ENCODE measurements at places on chromosomes 5 and 9.

DNA sequence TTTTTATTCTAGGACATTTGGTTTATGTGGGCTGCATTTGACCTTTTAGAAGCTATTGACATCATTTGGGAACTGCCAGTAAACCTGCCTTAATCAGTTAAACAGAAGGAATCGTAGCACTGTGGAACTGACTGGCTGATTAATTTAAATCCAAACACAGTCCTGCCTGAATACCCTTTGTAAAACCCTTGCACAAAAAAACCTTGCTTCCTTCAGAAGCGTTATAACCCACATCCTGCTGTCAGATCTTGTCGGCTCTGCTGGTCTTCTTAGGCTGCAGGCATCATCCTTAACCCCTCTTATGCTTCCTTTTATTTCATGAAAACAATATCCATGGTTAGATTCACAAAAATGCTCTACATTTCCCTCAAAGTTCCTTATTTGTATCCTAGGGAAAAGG, 46.3 kb downstream of the PAM start:
- no peak for DNase-seq

DNA sequence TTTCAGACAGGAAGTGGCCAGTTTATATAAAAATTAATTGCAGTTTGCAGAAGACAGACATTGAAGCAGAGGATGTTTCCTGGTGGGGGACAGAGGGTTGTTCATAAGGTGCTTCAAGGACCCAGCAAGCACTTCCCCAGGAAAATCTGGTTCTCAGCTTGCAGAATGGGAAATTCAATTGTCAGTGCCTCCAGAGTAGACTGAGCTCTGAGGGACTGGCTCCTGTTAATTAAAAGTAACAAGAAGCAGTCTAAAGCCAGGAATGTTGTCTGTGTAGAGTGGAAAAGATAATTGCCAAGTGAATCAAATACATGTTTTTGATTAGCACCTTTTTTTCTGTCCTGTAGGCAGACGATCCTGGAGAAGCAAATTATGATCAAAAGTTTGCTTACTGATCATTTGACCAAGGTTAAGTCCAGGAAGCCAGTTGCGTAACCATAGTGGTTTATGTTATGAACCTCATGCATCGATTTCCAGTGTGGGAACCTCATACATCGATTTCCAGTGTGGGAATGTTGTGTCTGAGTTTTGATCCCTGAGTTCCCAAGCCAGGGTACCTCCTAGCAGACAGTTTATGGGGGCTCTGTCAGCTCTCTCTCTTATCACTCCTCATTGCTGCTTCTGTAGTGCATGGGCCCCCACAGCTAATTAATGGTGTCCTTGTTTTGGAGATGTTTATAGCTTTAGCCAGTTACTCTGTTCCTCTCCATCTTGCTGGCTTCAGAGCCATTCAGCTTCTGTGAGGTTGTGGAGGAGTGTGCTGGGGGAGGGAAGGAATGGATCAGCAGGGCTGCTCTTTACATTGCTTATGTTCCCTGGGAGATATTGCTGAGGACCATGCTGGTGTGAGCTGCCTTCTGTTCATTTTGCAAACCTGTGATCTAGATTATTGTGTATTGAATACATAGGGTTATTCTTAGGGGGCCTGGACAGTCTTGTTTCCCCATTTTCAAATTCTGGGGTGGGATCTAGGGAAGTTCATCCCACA, 17.1 kb downstream of the MSANTD3 start:
- peak; percentile 25 for DNase-seq

GRCh38 chr5:166178411-166179080, 2112.9 kb upstream of the WWC1 start:
- DNase-seq = no peak

GRCh38 chr9:109466623-109467590, 31.2 kb downstream of the PTPN3 start:
- DNase-seq = peak; percentile 30

- peak; percentile 60 for DNase-seq
Measured at GRCh38 chr5:120552638-120553037, 88.5 kb downstream of the PRR16 start.

DNA sequence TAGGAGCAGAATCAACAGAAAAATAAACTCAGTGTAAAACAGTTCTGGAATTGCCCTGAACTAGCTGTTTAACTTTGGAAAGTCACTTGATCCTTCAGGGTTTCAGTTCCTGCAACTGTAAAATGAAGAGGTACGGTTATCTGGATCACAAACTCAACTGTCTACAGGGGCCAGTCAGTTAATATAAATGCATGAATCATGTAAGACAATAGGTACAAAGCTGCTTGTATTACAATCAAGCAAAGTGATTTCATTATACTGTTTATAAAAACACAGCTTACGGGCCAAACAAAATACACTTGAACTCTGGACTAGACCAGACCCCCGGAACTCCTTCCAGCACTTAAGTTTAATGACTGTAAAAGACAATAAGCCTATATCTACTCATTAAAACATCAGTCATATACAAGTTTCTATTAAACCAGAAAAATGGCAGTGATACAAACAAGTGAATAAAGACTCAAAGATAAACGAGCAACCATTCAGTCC, 73.0 kb downstream of the MRPS27 start:
- peak; percentile 74 for DNase-seq

GRCh38 chr5:144328494-144328893, 157.8 kb downstream of the KCTD16 start:
- no peak for DNase-seq

- no peak for DNase-seq
Measured at GRCh38 chr5:155313518-155313917, 300.0 kb downstream of the KIF4B start.

DNA sequence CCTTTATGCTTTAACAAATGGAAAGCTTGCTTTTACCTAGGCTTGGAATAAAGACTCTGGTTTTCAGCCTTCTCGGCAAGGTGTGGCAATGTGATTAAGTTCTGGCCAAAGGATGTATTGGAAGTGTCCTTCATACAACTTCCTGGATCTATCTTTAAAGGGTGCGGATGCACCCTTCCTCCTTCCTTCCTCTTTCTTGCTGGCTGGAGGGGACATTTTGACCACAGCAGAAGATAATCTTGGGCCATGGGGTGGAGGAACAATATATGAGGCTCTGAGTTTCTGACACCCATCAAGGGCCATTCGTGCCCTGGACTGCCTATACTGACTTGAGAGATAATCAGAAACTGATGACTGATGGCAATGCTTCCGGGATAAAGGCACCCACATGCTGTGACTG, 145.7 kb downstream of the ACER2 start:
- DNase-seq = no peak

GRCh38 chr9:131610231-131610761, 65.0 kb downstream of the PRRT1B start:
- peak; percentile 98 for DNase-seq

- DNase-seq = no peak
Measured at GRCh38 chr5:148847456-148847855, 21.0 kb downstream of the ADRB2 start.

GRCh38 chr5:11607944-11608483, 296.2 kb downstream of the CTNND2 start:
- peak; percentile 12 for DNase-seq

GRCh38 chr9:70411121-70411929, 3.1 kb downstream of the KLF9 start:
- DNase-seq = peak; percentile 74

- DNase-seq = no peak
Measured at GRCh38 chr9:131271506-131271931, 4.8 kb downstream of the FAM78A start.

DNA sequence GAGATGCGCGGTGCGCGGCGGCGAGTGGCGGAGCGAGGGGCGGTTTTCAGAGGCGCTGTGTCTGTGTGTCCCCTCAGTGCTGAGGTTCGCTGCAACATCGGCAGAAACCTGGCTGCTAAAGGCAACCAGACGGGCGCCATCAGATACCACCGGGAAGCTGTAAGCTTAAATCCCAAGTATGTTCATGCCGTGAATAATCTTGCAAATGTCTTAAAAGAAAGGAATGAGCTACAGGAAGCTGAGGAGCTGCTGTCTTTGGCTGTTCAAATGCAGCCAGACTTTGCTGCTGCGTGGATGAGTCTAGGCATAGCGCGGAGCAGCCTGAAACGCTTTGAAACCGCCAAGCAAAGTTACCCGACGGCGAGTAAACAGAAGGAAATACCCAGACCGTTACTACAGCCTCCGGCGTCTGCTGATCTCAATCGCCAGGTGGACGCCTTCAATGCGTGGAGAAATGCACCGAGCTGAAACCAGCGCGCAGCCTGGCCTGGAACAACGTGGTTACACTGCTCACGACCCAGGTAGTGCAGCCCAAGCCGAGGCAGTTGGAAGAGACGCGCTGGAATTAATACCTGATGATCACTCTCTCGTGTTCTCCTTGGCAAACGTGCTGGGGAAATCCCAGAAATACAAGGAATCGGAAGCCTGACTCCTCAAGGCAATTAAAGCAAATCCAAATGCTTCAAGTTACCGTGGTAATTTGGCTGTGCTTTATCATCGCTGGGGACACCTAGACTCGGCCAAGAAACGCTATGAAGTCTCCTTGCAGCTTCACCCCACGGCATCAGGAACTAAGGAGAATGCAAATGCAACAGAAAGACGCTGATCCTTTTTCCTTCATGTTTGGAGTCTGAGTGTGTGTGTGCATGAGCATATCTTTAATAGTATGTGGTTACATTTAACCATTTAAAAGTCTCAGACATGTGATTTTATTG, 15.9 kb downstream of the OR2V1 start:
- DNase-seq = peak; percentile 35

All from astrocyte (in vitro differentiated cells and primary cell).